ENCODE measurements at places on chromosomes 2 and 18.

DNA sequence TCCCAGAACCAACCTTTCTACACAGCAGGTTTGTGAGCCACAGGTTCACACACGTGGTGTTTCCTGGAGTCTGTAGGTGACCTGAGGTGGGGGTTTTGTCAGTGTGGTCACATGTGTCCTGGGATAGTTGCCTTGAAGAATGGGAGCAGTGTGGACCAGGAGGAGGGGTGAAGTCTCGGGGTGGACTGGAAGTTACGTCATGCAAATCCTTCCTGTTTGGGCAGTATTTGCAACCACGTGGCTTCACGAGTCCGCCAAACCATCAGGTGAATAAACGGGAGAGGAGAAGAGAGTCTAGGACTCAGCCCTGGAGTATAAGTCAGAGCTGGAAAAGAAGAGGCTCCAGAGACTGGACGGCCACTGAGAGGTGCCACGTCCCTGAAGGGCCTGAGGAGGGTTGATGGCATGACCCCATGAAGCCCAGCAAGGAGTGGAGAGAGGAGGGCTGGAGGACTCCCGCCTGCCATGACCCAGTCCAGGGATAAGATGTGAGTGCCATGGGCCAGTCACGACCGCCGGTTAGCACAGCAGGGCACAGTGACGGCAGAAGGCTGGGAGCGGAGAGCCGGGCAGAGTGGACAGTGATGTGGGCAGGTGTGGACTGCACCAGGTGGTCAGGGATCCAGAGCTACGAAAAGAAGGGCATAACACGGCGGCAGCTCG lies 16.5 kb downstream of the LPIN1 start:
- no peak for DNase-seq

DNA sequence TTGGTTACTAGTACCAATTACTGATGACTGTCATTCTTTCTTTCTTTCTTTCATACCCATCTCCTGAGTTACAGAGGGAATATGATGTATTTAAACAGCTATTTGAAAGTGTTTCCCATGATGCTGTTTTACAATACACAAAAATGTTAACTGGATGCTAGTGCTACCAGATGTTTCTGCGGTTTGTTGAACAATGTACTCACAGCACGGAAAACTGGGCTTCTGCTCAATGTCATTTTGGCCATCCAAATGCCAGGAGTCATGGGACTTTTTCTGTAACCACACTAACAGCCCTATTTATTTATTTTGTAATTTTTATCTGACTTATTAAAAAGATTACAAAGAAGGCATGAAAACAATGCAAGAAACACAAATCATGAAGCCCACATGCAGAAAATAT lies 313.8 kb downstream of the RIT2 start:
- DNase-seq, result no peak

GRCh38 chr18:49096021-49096420 lies 145.3 kb upstream of the SMAD7 start:
- DNase-seq, result no peak

- no peak for DNase-seq
Measured at GRCh38 chr2:229526951-229527350, 187.4 kb downstream of the DNER start.

GRCh38 chr2:235541016-235541415 lies 47.2 kb downstream of the AGAP1 start:
- no peak for DNase-seq

GRCh38 chr2:18001671-18002070 lies 123.2 kb downstream of the KCNS3 start:
- DNase-seq, result no peak

GRCh38 chr2:223759569-223760430 lies 77.6 kb downstream of the AP1S3 start:
- no peak for DNase-seq

DNA sequence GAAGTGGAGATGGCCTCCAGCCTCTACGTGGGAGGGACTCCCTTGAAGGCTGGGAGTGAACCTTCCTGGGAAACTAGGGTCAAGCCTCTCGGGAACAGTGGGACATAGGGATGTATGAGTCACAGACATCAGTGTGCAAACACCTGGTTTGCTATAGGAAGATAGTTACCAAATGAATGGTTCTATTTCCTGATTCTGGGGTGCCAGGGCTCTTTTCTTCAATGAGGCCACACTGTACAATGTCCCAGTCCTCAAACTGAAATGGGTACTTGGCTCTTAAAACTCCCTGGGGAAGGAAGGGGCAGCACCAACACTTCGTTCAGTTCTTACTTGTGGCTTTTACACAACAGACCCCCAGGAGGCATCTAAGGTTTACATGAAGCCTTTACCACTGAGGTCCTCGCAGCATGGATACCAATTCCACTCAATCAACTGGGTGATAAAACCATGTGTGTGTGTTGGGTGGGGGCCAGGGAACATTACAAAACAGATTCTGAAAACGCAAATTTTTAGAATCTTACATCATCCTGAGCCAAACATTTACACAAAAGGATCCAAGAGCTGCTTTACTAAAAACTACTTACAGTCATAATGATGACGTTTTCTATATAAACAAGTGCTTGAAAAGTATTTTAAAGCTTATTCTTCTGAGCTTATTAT lies 10.4 kb downstream of the ERFE start:
- DNase-seq, result no peak

DNA sequence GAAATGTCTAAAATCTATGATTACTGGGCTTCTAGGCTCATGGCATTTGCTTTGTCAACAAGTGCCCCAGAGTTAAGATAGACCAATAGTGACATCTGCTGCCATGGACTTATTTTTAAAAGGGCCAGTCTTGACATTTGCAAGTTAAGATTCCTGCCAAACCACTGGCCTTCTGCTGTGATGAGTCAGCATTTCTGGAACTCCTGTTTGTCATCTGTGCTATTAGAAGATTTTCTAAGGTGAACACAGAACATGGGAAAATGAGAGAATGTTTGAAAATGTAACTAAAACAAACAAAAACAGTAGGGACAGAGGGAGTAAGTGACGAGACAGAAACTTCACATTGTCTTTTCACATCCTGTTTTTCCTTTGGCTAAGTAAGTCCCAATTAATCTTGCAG lies 93.7 kb upstream of the WDR75 start:
- DNase-seq, result no peak
